Activated CD8-positive, alpha-beta memory T cell treated with anti-CD3 and anti-CD28 coated beads for 1 hour (primary cell): ENCODE measurements at places on chromosomes 3 and 15.

GRCh38 chr3:157861076-157861765 is 245.0 kb downstream of the SHOX2 start:
- DNase-seq = no peak

- no peak for DNase-seq
Observed at GRCh38 chr3:14405360-14406238, 3.2 kb downstream of the SLC6A6 start.

GRCh38 chr3:53705024-53705745 is 141.0 kb downstream of the CHDH start:
- DNase-seq = no peak

- DNase-seq = no peak
Observed at GRCh38 chr3:195757827-195758226, 37.0 kb downstream of the MUC20 start.

- DNase-seq = no peak
Observed at GRCh38 chr3:69081583-69082262, 1.6 kb upstream of the UBA3 start.

GRCh38 chr3:150599611-150600297 is 3.4 kb upstream of the SELENOT start:
- no peak for DNase-seq

- DNase-seq = peak; percentile 35
Observed at GRCh38 chr3:172106989-172107388, 67.6 kb downstream of the FNDC3B start.

DNA sequence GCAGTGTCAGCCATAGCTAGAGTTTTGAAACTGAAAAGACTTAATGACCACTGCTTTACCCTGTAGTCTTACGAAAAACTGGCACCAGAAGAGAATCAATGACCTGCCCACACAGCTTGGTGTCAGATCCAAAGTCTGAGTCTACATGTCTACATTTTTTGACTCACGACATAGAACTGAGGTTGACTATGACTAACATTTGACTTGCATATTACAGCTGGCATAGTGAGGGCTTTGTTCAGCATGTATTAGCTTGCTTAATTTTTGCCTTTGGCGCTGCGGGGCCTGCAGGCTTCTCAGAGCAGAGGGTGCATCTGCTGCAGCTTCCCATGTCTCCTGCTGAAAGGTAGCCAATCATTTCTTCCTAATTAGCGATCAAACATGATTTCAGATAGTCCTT is 167.0 kb downstream of the EBLN2 start:
- DNase-seq = no peak

- no peak for DNase-seq
Observed at GRCh38 chr15:90151989-90152645, 49.0 kb upstream of the SEMA4B start.

GRCh38 chr15:53808058-53808706 is 48.7 kb upstream of the WDR72 start:
- DNase-seq = no peak

DNA sequence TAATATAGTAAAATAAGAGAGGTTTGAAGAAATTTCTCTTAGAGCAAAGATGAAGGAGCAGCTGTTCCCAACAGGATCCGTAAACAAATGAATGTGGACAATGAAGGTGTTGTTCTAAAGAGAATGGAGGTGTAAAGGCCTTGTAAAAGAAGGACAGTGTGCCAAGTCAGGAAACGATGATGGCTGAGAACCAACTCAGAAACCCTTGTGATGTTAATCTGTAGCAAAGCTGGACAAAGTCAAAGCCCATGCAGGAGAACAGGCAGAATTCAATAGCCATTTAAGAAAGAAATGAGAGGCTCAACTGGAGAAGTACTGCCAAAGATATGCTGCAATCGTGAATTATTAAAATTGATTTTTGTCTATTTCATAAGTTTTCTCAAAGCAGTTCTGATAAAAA is 192.2 kb downstream of the MBNL1 start:
- no peak for DNase-seq

DNA sequence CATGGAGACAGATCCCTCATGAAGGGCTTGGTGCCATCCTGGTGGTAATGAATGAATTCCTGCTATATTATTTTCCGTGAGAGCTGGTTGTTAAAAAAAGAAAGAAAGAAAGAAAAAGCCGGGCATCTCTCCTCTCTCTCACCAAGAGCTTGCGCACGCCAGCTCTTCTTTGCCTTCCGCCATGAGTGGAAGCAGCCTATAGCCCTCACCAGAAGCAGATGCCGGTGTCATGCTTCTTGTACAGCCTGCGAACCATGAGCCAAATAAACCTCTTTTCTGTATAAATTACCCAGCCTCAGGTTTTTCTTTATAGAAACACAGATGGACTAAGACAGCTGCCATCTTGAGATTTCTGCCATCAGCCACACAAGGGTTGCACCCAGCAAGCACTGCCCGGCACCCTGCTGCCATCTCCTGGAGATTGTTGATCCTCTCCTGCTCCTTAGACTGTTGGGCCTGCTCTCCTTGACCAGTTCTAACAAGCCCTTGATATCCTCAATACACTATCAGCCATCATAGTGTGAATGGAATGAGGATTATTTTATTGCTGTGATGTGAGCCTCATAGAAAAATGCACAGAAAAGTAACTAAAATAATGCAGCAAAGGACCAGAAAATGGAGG is 3.5 kb upstream of the AHSG start:
- DNase-seq = no peak
